ENCODE measurements at places on chromosomes 4 and X.

GRCh38 chr4:149841686-149842085, 26.0 kb upstream of the IQCM start:
- no peak for DNase-seq

GRCh38 chrX:118432799-118433198, 62.8 kb upstream of the DOCK11 start:
- DNase-seq = no peak

- peak; percentile 84 for DNase-seq
Observed at GRCh38 chrX:57121162-57121755, at the start of gene SPIN2B. Gene SPIN2B, minus strand, starts transcription at chrX:57121548.

- DNase-seq = peak; percentile 67
Observed at GRCh38 chr4:87589531-87589930, 18.8 kb upstream of the DSPP start.

GRCh38 chr4:139915037-139915436, 238.9 kb downstream of the MAML3 start:
- no peak for DNase-seq

All from A172 (cell line).